ENCODE measurements at places on chromosomes 12 and 14.

GRCh38 chr14:51515611-51516010 is 136.1 kb upstream of the FRMD6 start:
- no peak for DNase-seq

DNA sequence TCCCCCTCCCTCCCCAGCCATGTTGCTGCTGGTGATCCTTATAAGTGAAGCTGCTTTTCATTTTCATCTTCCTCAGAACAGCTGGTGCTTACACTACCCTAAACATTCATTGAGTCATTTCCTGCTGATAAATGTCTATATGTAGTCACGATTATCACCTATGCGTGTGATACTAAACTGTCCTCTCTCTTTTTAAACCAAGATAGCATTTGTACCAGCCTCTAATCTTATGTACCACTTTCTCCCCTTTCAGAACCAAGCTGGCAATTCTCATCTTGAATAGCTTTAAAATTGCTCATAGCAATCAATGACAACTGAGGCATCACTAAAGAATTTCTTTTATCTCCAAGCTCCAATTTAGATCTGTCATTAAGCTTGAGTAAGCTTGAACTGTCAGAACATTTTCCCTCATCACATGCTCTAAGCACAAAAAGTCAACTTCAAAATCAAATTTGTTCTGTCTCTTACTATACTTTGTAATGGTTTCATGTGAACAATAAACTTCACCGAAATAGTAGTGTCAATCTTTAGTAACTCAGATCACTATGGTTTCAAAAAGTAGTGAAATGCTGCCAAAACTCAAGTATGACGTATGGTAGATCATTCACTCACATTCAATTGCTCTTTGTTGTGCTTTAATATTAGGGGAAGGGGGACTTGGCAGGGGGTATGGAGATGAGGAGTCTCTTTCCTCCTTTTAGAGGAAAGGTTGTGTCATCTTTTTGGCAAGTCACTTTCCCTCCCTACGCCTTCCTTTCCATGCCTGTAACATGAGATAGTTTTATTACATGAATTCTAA is 178.1 kb upstream of the NOVA1 start:
- DNase-seq, result no peak

- no peak for DNase-seq
Measured at GRCh38 chr12:64551676-64552075, 58.6 kb upstream of the RASSF3 start.

- no peak for DNase-seq
Measured at GRCh38 chr12:108755481-108755880, 24.2 kb upstream of the CORO1C start.

DNA sequence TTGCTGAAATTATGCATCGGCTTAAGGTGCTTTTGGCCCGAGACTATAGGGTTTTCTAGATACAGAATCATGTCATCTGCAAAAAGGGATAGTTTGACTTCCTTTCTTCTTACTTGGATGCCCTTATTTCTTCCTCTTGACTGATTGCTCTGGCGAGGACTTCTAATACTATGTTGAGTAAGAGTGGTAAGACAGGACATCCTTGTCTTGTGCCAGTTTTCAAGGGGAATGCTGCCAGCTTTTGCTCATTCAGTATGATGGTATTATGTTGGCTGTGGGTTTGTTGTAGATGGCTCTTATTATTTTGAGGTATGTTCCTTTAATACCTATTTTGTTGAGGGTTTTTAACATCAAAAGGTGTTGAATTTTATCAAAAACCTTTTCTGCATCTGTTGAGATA is 8.3 kb downstream of the BMAL2 start:
- DNase-seq, result no peak

GRCh38 chr14:68681256-68682011 is 111.4 kb downstream of the ZFP36L1 start:
- DNase-seq, result no peak

DNA sequence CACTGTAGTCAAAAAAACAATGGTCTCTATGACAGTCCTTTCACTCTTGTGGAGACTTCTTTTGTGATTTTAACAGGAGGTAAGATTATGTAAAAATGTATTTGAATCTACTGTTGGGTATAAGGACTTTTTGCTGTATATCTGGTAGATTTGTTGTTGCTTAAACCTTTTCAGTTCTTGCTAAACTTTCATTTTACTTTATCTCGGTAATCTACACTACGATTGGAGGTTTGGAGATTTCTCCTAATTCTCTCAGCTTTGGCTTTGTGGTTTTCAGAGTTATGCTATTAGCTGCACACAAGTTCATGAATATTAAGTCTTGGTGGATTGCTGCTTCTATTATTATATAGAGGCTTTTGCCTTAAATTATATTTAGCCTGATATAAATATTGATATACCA is 116.6 kb upstream of the HIF1A start:
- DNase-seq, result no peak

GRCh38 chr12:118589162-118589561 is 212.8 kb downstream of the SUDS3 start:
- DNase-seq, result no peak

GRCh38 chr12:110012137-110012536 is 12.9 kb downstream of the ANKRD13A start:
- DNase-seq, result no peak

- peak; percentile 52 for DNase-seq
Measured at GRCh38 chr12:113912760-113913329, 53.3 kb downstream of the RBM19 start.

- no peak for DNase-seq
Measured at GRCh38 chr14:103427485-103428443, 42.5 kb downstream of the MARK3 start.

DNA sequence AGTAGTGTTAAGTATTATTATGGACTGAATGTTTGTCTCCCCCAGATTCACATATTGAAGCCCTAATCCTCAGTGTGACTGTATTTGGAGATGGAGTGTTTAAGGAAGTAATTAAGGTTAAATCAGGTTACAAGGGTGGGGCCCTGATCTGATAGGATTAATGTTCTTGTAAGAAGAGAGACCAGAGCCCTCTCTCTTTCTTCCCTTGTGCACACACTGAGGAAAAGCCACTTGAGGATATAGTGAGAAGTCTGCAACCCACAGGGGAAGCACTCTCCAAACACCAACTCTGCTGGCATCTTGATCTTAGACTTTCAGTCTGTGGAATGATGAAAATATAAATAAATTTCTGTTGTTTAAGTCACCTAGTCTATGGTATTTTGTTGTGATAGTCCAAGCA is 2.2 kb upstream of the KLRG1 start:
- no peak for DNase-seq

DNA sequence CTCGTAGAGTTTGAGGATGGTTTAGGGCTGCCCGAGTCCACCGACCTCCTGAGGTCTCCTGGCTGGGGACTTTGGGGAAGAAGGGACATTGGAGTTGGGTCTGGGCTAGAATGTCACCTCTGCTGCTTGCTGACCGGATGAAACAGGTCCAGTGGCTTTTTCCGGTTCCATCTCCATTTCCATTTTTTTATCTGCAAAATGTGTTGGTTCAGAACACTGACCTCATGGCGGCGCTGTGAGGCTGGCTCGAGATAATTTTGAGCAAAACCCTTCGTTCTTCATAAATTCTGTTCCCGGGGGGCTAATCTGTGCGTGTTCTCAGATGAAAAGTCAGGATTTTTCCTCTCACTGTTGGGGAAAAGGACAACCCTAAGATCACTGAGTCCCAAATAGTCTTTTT is 11.7 kb upstream of the MYL2 start:
- DNase-seq, result no peak

- no peak for DNase-seq
Measured at GRCh38 chr12:96271469-96272199, 77.5 kb downstream of the ELK3 start.

DNA sequence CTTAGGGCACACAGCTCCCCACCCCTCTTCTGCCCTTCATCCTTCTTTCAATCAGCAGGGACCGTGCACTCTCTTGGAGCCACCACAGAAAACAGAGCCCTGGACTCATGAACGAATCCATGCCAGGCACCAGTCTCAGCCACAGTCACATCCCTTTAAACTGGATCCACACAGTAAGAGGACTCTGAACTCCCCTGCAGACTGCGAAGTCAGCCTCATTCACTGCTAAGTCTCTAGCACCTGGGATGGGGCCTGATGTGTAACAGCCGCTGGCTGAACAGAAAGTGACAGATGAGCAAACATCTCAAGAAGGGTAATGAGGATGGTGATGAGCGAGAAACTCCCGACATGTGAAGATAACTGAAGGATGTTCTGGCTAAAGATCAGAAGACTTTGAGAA is 45.8 kb upstream of the IQSEC3 start:
- no peak for DNase-seq

DNA sequence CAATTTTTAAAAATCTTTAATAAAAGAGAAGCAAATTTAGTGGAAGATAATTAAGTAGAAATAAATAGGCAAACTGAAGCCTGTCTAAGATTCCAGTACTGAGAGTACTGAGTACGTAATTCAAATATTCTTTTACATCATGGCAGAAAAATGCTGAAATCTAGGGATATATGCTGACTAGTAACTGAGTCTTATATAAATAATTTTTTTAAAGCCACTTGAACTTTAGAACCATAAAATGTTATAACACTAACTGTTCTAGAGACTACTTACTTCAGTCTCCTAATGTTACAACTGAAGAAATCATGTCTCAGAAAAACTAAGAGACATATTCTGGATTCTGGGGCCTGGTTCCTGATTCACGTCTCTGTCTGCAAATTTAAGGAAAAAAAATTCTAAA is 230.6 kb upstream of the PLEKHG7 start:
- no peak for DNase-seq

- DNase-seq, result no peak
Measured at GRCh38 chr14:61571917-61572316, 123.4 kb upstream of the HIF1A start.

- DNase-seq, result no peak
Measured at GRCh38 chr12:65612440-65612839, 211.8 kb upstream of the HMGA2 start.

GRCh38 chr12:131852551-131853299 is 24.5 kb downstream of the MMP17 start:
- DNase-seq, result no peak

DNA sequence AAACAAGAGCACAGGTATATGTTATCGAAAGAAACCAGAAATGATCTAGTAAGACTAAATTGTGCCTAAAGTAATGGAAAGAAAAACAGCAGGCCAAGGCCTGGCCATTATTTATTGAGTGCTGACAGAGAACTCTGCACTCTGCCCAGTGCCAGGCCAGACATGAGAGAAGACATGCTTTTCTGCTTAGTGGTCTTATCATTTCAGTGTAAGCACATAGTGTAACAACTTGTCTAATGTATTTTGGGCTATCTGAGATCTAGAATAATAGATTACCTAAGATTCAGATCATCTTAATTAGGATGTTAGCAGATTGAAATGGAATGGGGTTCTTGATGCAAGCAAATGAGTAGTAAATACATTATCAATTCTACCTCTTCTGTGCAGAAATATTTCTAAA is 278.3 kb downstream of the AKAP6 start:
- DNase-seq, result no peak

DNA sequence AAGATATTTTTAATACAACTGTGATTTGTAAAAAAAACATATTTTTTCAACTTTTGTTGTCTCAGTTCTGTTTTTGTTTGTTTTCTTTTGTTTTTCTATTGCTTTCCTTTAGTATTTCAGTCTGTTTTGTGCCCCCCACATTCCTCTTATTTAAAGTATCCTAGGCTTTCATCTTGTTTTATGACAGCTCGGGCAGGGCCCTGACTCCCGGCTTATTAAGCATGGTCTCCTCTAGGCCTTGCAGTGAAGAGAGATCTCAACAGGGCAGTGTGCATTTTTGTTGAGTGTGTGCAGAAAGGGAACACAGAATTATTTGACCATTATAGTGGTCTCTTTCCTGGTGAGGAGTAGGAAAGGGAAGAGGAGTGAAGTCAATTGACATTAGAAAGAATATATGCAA is 110.2 kb upstream of the SLC38A4 start:
- DNase-seq, result no peak

DNA sequence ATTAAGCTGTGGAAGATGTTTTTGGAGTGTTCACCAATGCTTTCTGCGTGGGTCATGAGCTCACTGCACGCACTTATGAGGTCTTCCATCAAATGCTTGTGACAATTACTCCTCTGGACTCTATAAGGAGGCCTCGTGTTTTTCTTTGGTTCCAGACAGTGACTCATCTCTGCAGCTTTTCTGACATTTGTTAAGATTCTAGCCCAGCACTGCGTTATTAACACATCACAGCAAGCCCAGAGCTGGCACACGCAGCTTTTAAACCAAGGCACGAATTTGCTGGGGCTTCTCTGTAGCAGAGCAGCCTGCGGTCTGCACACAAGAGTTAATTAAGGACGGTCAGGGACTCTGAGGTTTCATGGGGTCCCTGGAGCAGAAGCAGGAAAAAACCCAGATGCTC is 16.9 kb downstream of the MEG3 start:
- DNase-seq, result no peak

GRCh38 chr14:40674502-40674901 is 932.2 kb upstream of the LRFN5 start:
- DNase-seq, result no peak

- DNase-seq, result no peak
Measured at GRCh38 chr12:18990856-18991255, 138.7 kb upstream of the PLEKHA5 start.

DNA sequence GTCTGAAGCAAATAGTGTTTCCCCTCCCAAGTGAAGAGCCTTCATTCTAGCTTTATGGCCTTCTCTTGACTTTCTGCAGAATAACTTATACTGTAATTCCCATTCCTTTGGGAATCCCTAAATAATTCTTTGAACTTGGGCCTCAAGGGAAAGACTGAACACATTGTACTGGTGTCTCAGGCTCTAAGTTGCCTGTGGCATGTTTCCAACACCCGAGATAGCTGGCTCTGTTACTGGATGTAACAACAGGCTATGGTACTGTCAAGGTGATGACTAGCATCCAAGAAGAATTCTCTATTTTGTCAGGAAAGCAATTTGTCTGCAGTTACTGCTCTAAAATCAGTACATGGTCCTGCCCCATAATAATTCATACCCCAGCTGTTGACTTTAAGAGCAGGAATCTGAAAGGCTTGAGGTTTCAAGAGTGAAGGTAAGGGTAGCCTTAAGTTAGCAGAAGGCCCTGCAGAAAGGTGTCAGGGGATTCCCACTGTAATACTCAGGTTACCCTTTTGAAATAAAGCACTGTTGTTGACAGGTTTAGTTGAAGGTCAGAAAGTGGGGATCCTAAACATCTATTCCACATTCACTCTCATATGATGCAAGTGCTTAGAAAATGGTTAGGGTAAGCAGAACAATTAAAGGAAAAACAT is 5.2 kb downstream of the GPX2 start:
- no peak for DNase-seq

All from DMS153 (cell line).